ENCODE measurements at places on chromosomes 7 and 10.

DNA sequence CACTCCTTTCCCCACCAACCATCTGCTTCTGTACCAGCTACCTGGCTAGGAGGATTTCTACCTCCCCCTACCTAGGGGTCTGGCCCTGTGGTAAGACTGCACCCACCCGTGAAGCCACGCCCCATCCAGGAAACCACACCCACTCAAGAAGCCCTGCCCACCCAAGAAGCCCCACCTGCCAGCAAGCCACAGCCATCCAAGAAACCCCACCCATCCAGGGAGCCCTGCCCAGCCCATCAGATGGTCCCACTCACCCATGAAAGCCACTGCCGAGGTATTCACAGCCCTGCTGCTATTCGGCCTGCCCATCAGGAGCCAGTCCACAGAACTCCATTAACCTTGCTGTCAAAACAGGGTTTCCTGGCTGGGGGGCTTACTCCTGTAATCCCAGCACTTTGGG lies 15.6 kb upstream of the MUC3A start:
- DNase-seq, result no peak

- no peak for DNase-seq
Observed at GRCh38 chr7:1843271-1843861, 173.3 kb downstream of the ELFN1 start.

DNA sequence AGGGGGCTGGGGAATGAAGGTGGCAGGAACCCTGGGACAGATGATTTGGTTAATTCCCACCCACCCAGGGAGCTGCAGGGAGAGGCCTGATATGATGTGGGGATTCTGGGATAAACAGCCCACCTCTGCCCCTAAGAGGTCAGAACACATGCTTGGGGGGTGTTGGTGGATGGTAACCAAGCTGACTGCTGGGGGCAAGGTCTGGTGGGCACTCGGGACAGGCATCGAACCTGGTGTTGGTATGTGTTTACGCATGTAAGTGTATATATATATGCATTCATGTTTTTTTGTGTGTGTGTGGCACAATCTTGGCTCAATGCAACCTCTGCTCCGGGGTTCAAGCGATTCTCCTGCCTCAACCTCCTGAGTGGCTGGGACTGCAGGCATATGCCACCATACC lies 80.7 kb upstream of the TMEM248 start:
- DNase-seq, result no peak

DNA sequence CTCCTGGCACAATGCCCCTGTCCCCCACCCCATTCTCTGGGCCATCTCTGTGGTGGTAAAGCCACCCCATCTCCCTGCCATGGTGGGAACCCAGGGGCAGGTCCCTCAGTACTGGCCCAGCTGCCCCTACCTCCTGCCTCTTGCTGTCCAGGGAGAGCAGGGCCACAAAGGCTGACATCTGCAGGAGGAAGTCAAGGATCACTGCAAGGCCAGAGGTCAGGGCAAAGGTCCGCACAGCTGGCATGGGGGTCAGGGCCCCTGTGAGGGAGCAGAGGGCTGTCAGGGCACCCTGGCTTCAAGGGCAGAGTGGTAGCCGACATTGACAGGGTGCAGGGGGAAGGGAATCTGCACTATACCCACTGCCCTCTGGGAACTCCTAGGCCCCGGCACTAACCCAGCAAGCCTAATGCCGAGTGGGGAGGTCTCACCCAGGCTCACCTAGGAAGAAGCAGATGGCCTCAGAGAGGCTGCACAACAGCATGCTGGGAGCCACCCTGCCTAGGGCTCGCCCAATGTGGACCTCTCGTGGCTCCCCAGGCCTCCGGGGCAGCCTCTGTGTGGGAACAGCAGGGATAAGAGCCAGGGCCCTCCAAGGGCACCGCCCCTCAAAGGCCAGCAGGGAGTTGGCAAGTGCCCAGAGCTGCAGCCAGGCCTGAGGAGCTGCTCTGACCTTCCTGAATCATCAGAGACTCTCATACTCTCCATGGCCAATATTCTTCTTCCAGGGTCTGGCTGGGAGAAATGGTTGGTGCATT lies 7.7 kb downstream of the NPC1L1 start:
- DNase-seq, result no peak

DNA sequence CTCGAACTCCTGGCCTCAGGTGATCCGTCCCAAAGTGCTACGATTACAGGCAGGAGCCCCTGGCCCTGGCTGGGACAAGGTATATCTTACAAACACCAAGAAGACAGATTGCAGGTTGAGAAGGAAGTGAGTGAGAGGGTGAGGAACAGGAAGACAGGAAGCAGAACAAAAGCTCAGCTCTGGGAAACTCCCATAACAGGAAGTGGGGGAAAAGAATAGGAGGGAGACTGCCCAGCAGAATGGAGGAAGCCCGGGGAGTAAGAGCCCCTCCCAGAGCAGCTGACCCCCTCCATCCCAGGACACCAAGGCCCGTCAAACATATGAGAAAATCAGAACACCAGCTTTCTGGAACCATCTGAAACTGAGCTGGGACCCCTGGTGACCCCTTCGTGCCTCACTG lies 2.9 kb downstream of the TECPR1 start:
- DNase-seq, result no peak

GRCh38 chr10:102010961-102011360 lies 45.0 kb downstream of the ARMH3 start:
- DNase-seq, result no peak

- no peak for DNase-seq
Observed at GRCh38 chr7:31102151-31102972, 50.3 kb downstream of the ADCYAP1R1 start.

DNA sequence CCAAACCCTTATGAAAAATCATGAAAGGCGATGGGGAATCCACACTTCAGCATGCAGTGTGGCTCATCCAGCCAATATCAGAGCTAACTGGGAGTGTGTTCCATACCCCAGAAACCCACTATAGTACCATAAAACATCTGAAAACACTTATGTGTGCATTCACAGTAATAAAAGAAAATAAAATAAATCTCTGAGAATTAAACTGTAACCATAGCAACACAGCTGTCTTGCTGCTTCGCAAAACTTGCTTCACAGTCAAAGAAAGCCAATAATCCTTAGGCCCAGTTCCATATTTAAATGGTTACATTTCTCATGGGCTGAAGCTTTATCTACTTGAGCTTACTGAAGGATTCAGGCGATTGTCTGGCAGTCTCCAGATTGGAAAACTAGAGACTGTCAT lies 19.9 kb upstream of the POLR1F start:
- DNase-seq, result no peak

DNA sequence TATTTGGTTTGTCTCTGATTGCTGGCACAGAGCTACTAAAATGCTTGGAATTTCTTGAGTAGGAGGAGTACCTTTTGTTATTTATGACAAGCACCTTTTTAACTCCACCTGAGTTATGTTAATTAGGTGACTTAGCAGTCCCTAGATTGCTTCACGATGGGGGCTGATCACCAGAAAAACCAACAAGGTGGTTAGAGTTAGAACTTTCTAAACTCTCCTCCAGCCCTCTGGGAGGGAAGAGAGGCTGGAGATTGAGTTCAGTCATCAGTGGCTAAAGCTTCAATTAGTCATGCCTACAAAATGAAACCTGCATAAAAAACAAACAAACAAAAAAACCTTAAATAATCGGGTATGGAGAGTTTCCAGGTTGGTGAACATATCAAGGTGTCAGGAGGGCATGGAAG lies 23.6 kb upstream of the ING3 start:
- no peak for DNase-seq

- DNase-seq, result no peak
Observed at GRCh38 chr7:113267271-113267670, 148.9 kb upstream of the SMIM30 start.

GRCh38 chr7:41731493-41732435 lies 28.9 kb upstream of the INHBA start:
- no peak for DNase-seq

DNA sequence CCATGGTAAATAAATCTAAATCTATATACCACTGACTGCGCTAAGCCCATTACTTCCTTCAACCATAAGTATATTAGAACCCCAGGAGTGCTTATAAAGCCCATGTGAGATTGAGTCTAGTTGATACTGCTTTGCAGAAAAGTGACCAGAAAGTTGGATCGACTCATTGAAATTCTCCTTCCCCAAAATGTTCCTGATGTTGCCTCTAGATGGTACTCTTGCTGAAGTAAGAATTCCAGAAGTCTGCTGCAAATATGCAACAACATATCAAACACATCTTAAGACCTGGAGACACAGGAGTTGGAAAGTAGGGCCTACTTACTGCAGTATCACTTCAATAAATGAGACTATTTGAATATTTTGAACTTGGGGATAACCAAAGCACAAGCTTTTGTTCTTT lies 550.8 kb downstream of the IPMK start:
- no peak for DNase-seq

DNA sequence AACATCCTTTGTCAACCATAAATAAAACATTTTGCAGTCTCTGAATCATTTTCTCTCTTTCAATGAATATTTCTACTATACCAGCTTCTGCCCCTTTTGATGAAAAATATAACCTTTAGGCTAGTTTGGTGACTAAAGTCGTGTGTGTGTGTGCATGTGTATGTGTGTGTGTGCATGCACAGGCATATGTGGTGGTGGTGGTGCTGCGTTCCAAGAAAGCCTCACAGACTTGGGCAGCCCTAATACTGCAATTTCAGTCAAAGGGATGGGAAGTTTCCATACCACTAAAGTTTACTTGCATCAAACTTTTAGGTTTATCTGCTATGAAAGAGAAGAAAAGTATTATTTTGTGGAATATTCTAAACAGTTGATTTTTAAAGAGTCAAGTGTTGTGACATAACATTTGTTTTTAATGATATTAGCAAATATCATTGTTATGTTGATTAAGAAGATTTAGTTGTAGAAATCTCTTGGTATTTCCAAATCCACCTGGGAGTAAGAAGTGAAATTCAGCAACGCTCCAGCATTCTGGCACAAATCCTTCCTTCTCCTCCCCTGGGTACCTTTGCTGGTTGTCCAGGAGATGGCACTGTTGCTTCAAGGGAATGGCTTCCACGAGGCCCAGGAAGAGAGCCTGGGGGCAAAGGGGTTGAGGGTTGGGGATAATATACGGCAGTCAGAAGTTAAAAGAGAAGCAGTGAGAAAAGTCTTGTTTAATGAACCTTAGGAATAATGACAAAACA lies 41.5 kb downstream of the ASB4 start:
- no peak for DNase-seq

- DNase-seq, result no peak
Observed at GRCh38 chr10:51897560-51897959, 198.2 kb upstream of the CSTF2T start.
